ENCODE measurements at places on chromosomes 6 and 20.

- no peak for DNase-seq
Measured at GRCh38 chr6:107684996-107685395, 139.1 kb downstream of the SCML4 start.

DNA sequence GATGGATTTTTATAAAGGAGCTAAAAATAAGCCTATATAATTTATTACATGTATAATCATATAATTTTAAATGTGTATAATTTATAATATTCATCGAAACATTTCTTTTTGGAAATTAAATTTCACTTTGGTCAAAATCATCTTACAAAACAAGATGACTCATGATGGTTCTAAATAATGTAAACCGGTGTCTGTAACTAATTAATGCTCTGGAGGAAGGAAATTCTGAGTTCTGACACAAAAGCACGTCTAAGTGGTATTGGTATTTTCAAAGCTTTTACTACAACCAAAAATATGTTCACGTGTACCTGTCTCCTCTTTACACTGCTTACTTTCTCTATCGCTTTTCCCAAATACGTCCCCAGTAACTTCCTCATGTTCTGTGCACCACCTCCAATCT lies 134.1 kb downstream of the MTHFD1L start:
- DNase-seq: no peak

DNA sequence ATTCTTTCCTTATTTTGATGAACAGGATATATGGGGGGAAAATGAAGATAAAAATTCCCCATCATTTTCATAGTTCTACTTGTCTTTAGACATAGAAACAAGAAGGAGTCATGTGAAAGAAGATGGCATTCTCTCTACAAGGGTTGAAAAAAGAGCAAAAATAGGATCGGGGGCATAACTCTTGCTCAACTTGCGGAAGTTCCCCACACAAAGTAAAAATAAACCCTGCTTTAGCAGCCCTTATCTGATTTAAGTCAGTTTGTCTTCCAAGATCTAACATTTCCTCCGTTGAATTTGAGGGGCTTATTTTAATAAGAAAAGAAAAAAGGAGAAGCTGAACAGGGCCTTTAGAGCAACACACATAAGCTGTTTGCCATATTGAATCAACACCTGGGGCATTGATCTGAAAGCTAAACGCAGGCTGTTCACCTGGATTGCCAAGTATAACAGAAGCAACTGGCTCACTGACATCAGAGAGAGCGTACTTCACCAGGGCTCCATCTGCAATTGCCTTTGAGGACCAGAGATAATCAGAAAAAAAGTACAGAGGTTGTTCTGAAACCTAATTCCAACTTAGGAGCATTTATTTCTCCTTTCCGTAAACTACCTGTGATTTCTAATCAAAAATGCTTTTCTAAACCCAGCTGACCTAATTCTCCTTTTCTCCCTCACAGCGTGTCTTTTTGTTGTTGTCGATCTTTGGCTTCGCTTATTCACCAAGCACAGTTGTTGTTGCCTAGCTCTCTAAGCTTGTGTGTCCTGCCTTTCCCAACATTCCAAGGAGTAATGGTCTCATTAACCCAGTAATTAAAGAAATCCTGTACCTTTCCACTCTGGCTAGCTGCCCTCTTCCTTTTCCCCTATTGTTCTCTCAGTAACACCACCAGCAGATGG lies 568.0 kb downstream of the KIF16B start:
- DNase-seq: no peak

DNA sequence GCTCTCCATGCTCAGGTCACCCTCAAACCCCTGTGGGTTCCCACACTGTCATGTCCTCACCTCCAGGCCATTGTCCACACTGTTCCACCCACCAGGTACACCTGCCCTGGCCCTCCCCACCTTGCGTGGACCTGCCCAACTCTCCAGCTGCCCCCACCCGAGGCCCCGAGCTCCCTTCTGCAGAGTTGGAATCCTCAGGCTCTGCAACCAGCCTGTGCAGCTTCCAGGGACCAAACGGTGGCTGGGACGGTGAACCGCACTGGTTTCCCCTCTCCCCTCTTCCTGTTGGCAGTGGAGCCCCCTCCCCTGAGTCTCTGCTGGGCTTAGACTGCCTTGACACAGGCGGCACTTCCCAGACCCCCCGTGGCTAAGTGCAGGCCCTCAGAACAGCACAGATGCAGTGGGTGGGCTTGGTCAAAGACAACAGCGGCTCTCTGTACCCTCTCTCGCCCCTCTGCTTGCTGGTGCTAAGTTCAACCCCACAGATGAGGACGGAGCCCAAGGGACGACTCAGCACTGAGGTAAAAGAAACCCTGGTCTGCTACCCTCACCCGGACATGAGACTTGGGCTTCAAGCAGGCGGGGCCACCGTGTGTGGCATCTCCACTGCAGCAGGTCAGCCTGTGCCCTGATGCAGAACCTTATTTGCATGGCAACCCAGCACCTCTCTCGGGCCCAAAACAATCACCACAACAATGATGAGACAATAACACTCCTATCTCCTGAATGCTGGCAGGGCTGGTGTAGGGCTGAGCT lies 11.0 kb downstream of the ZBP1 start:
- DNase-seq: no peak

GRCh38 chr6:138500045-138500665 lies 861 bp upstream of the NHSL1 start:
- DNase-seq: no peak

DNA sequence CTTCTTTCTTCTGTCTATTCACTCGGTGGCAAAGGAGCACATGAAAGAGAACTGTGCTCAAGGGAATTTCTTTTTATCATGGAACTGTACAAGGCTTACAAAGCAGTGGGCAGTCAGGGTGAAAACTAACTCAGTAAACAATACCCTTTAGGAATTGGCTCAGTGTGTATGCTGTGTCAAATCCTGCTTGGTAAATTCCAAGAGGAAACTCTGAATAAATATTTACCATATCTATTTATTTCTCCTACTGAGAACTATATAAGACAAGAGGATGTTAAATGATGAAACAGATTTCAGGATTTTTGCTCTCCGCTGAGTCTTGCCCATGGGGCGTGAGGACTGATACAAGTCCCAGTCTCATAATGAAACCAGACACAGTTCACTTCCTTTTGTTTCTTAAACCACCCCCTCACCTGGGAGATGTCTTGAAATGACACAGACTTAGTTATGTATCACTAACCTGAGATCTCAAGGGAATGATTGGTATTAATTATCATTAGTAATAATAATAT lies 188.8 kb downstream of the BACH2 start:
- DNase-seq: no peak

DNA sequence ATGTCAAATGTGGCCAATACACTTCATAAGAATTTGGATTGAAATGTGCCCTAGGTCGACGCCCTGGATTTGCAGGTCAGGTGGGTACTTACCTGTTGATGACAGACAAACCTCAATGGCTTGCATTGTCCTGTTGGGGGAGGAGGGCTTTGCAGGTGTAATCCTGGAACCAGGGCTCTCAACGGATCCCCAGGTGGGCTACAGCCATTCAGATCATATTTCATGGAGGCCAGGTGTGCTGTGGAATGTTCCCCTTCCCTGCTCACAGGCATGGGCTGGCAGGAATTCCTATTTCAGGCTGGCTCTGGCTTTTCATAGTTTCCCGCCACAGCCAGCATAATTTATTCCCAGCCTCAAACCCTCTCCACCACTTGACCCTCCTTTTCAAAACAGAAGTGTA lies 254.7 kb downstream of the SMOC2 start:
- DNase-seq: no peak

- DNase-seq: no peak
Measured at GRCh38 chr6:135291288-135292076, 110.4 kb downstream of the MYB start.

GRCh38 chr6:121055572-121056163 lies 278.6 kb downstream of the TBC1D32 start:
- no peak for DNase-seq

GRCh38 chr6:18586133-18586532 lies 199.0 kb downstream of the RNF144B start:
- no peak for DNase-seq

DNA sequence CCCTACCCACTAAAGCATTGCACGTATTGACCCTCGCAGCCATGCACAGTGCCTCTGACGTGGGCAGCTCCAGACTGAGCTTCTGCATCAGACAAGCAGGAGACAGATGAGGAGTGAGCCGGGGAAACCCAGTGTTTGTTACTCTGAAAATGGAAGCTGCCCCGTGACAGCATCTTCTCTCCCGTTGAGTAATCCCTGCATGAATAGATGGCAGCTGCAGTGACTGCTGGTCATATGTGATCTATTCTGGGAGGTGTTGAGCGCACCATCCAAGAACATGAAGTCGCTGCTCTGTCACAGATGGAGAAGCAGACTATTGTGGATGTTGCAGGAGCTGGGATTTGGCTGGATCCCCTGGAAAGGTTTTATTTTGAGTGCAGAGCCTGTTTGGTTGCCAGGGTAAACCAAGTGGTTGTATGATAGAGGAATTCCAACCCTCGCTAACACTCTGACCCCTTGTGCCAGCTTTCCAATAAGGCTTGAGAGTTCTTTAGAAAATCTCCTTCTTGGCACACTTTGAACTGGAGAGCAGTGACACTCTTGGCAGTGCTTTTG lies 242.2 kb downstream of the NRN1 start:
- peak; percentile 7 for DNase-seq

DNA sequence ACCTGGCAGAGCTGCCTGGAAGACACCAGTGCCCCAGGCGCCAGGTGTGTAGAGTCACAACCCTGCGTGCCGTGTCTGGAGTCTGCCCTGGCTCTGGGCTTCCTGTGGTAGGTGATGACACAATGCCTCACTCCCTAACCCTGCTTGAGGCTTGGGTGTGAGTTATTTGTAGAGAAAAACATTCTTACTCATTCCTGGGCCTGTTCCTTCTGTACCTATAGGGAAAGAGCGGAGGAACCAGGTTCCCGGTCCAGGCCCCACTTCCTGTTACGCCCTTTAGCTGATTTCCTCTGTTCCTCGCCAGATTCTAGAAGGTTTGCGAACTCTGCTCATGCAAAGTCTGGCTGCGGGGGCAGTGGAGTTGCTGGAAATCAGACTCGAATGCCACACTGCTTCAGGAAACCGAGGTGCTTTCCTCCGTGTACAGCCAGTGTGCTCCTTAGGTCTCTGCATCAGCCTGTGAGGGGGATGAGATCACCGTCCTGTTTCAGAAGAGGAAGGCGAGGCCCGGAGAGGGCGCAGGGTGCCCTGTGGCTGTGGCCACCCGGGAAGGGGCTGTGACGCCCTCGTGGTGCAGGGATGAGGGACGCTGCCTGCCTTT lies 67.1 kb upstream of the DUSP22 start:
- DNase-seq: no peak

- peak; percentile 71 for DNase-seq
Measured at GRCh38 chr20:61161726-61162390, 90.2 kb upstream of the CDH4 start.

DNA sequence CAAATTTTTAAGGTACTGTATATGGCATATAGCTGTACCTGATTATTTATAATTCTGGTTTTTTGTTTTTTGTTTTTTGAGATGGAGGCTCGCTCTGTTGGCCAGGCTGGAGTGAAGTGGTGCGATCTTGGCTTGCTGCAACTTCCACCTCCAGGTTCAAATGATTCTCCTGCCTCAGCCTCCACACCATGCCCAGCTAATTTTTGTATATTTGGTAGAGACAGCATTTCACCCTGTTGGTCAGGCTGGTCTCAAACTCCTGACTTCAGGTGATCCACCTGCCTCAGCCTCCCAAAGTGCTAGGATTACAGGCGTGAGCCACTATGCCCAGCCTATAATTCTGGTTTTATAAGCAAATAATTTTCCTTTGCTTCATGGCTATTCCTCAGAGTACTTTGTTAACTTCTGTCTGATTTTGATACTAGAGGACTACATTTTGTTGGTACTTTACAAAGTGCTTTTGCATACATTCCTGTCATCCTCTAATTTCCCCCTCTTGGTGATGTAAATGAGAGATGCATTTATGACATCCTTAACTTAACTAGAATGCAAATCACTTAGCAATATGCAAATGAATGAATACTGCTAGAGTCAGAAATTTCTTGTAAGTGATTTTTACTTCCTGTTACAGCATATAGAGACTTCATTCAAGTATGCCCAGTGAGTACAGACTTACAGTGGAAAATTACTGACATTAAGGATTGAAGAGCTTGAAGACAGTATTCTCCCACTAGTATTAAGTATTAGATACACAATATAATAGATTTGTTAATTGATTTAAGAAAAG lies 35.7 kb upstream of the ARID1B start:
- no peak for DNase-seq

GRCh38 chr6:41182069-41183034 lies 18.6 kb downstream of the TREML2 start:
- DNase-seq: no peak

- no peak for DNase-seq
Measured at GRCh38 chr6:39402239-39402751, 79.8 kb upstream of the KCNK16 start.

DNA sequence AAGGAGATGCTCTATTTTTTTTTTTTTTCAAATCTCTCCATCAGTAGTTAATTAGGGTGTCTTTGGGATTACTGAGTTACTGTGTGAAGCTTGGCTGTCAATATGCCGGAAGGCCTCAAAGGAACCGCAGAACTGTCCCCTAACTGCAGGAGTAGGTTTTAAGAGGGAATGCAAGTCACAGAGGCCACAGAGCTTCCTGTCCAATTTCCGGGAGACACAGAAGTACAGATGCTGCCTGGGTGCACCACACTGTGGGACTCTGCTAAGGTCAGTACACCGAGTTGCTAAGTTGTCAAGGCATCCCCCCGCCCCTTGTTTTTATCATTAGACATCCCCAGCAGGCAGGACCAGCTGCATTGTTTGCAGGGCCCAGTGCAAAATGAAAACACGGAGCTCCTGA lies 120.2 kb upstream of the RAB32 start:
- no peak for DNase-seq

DNA sequence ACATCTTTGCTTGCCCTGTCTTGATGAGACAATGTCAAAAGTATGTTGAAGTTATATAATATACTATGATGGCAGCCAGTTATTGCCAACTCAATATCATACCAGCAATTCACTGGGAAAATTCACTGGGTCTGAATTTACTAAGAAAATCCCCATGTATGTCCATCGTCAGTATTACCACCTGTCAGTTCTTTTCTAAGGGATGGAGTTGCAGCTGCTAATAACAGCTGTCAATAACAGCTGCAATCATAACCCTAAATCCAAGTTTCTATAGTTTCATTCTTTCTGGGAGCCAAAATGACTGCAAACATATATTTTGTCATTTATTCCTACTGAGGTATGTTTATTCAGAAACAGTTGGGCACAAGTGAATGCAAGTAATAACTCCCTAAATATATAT lies 132.6 kb upstream of the RIN2 start:
- no peak for DNase-seq

DNA sequence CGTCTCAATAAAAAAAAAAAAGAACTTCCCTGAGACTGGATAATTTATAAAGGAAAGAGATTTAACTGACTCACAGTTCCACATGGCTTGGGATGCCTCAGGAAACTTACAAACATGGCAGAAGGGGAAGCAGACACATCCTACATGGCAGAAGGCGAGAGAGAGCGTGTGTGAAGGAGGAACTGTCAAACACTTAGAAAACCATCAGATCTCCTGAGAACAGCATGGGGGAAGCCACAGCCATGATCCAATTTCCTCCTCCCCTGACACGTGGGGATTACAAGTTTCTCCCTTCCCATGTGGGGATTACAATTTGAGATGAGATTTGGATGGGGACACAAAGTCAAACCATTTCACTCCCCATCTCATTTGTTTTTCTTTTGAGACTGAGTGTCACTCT lies 46.6 kb upstream of the TFAP2C start:
- no peak for DNase-seq

GRCh38 chr20:39029364-39029763 lies 67.2 kb downstream of the DHX35 start:
- no peak for DNase-seq
